ENCODE measurements at places on chromosomes 1 and 21.

DNA sequence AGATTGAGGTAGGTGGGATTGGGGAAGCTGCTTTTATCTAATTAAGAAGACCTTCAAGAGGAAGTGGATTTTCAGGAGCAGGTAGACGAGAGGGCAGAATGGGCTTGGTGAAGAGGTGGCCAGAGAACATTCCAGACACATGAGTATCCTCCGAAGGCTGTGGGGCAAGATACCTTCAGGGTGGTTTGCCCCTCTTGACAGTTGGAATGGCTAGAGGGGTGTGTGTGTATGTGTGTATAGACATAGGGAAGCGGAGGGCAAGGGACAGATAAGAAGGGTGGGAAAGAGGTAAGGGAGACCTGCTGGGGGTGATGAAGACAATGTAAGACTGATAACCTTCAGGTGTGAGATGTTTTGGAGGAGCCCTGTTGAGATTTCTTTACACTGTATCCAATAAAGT, 46.8 kb upstream of the TSPAN2 start:
- DNase-seq = no peak

DNA sequence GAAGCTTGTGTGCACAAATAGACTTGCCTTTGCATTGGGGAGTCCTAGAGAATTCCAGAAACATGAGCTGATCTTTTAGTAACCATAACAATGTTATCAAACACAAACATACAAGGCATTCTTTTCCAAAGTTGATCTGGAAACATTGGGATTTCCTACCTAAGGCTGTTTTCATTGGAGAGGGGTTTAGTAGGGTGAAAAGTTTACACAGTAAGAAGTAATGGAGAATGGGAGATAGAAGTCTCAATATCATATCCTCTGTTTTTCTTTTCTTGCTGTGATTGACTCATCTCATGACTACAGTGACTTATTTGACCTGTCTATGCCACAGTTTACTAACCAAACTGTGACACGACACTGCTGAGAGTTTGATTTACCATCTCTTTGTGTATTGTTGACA, 65.6 kb upstream of the PLA2G4A start:
- DNase-seq = no peak

DNA sequence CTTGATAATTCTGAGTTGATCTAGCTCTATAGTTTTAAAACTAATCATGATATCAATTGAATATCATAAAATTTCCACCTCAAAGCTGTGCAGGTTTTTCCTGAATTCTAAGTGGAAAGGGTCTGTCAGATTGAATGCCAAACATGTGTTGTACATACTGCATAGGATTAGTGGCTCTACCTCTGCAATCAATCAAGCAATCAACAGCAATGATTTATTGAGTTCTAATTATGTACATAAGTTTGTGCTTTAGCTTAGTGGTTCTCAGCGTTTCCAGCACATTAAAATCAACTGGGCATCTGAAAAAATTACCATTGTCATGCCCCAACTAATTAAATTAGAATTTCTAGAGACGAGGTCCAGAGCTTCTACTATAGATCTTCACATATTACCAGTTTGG, 251.5 kb downstream of the BACH1 start:
- no peak for DNase-seq

- DNase-seq = no peak
Measured at GRCh38 chr1:16677552-16678431, 11.0 kb upstream of the RNU1-3 start.

DNA sequence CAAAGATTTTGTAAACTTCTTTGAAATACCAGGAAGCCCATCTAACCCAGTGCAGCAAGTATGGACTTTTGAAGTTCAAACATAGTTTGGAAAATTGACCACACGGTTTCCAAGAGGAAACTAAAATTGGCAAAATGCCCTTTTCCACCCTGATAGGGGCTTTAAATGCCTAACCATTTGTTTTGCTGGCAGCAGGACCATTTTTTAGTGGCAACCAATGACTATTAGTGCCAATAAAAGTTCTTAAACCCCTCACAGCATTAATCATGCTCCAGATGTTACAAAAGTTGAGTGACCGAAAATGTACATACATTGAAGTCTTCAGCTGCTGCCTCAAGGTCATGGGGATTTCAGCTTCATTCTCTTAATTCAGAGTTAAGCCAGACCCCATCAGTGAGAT, 46.4 kb upstream of the ENAH start:
- no peak for DNase-seq

DNA sequence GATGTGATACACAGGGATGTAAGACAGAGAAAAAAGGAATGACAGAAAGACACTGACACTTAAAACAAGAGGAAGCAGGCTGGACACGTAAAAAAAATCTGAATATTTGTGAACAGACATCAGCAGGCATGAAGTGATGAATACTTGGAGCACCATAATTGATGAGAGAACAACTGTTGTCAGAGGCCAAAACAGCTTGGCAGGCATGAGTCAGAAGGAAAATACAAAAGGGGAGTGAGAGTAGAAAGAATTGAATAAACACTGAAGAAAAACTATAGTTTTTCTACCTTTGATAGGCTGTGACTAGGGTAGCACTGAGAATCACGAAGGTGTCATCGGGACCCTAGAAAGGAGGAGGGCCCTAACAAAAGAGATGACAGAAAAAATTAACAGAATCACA, 21.6 kb upstream of the GUCA2A start:
- no peak for DNase-seq

GRCh38 chr1:24507405-24507804, 4.8 kb downstream of the RCAN3 start:
- DNase-seq = no peak

- DNase-seq = no peak
Measured at GRCh38 chr21:46585191-46585953, 19.5 kb downstream of the S100B start.

Measured in left renal pelvis (tissue), 4 donors.